ENCODE measurements at places on chromosomes 12 and 14.

DNA sequence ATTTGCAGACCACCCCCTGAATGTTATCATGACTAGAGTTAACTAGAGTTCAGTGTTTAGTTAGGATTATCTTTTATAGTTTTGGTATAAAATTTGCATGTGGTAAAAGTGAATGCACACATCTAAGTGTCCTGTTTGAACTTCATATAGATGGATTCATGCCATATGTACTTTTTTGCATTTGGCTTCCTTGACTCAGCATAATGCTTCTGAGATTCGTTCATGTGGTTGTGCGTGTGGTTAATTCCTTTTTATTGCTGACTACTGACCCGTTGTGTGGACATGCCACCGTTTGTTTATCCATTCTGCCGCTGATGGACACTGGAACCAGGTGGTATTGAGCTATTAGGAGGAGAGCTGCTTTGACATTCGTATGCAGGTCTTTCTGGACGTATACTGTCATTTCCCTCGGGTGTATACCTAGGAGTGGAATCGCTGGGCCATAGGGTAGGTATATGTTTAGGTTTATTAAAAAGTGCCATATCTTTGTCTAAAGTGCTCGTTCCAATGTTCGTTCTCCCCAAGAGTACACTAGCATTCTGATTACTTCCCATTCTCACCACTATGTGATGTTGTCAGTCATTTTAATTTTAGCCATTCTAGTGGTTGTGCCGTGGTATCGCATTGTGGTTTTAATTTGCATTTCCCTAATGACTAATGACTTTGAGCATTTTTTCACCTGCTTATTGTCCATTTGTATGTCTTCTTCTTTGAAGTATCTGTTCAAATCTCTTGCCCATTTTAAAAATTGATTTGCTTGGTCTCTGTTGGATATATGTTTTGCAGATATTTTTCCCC, 37.7 kb downstream of the RIN3 start:
- DNase-seq: no peak

- DNase-seq: no peak
Measured at GRCh38 chr12:64566122-64566521, 44.2 kb upstream of the RASSF3 start.

DNA sequence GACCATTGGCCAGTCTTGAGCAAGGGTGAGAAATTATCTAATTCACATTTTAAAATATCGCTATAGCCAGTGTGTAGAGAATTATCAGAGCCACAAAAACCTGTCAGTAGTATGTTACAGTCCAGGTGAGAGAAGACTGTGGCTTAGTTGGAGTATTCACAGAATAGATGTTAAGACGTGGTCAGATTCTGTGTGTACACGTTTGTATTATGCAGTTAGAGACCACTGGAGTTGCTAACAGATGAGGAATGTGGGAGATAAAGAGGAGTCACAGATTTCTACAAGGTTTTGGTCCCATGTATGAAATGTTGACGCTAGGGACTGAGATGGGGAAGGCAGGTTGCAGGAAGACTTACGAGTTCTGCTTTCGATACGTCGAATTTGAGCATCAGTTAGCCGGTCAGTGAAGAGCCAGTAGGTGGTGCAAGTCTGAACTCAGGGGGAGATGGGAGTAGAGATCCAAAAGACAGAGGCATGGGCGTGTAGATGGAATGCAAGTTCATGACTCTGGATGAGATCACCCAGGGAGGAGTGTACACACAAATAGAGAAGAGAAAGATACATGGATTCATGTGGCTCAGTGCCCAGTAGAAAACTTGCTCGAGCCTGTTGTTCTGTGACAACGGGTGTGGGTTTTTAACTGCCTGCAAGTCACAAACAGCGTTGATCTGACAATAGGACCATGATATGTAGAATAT, 114.8 kb upstream of the FLRT2 start:
- no peak for DNase-seq

DNA sequence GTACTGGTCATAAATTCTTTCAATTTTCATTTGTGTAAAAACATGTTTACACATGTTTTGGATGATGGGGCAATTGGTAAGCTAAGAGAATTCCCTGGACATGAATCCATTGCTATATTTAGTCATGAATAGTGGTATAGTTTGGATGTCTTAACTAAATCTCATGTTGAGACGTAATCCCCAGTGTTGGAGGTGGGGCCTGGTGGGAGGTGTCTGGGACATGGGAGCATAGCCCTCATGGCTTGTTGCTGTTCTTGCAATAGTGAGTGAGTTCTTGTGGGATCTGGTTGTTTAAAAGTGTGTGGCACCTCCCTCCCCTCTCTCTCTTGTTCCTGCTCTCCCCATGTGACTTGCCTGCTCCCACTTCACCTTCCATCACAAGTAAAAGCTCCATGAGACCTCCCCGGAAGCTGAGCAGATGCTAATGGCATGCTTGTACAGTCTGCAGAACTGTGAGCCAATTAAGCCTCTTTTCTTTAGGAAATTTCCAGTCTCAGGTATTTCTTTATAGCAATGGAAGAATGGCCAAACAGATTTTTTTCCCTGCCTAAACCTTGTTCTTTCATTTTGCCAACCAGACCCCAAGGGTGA, 33.6 kb downstream of the CTSG start:
- no peak for DNase-seq
